ENCODE measurements at places on chromosomes 1 and 21.

DNA sequence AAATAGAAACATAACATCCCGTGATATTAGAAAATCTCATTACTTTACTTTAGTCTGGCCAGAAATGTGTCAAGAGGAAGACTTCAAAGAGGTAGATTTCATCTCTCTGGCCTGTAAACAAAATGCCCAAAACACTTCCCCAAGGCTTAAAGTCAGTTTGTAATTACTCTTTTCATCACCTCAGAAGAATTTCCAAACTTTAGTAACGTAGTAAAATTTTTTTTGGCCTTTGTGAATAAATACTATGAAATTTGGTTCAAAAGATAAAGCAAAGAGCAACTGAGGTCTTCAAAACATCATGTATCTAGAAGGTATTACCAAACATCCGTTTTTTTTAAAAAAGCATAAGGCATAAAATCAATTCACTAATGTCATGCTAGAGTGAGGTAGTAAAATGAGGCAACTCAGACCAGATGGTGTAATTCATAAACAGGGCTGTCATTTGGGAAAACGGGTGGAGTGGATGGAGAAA, 51.4 kb downstream of the LEPR start:
- DNase-seq, result no peak

GRCh38 chr1:84424513-84425149, 26.3 kb downstream of the DNASE2B start:
- no peak for DNase-seq

- DNase-seq, result no peak
Measured at GRCh38 chr1:34867415-34867814, 7.9 kb upstream of the SMIM12 start.

DNA sequence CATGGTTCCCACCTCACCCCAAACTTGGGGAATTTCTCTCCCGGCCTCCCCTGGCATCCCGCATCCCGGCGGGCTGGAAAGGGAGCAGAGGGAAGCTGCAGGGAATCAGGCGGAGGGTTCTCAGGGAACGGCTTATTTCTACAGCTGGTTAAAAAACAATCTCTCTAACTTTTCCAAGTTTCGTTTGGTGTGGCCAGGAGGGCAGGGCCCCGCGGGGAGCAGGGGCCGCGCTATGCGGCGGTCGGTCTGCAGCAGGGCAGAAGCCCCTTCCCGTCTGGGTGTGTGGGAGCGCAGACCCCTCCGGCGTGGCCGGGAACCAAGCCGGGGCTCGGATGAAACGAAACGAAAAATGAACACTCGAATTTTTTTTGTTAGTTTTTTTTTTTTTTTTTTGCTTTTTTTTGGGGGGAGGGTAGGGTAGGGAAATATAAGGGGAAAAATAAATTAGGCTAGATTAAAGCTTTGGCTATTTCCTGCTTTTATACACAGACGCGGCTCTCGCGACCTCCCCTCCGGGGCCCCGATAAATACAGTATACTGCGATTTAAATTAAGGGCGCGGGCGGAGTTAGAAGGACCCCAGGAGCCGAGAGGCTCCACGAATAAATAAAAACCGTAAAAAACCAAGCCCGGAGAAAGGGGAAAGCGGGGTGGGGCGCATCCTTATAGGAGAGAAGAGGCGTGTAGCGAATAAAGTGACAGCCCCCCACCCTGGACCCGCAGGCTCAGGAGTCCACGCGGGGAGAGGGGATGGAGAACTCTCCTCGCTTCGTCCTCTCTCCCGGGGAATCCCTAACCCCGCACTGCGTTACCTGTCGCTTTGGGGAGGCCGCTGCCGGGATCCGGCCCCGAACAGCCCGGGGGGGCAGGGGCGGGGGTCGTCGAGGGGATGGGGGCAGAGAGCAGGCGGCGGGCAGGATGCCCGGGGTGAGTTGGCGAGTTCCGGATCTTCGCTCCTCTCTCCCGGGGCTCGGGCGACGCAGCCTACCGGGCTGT, 2.1 kb downstream of the POU3F1 start:
- no peak for DNase-seq

- DNase-seq, result no peak
Measured at GRCh38 chr1:107706182-107706581, 258.8 kb downstream of the VAV3 start.

- DNase-seq, result no peak
Measured at GRCh38 chr1:19309123-19309813, 2.7 kb downstream of the AKR7A2 start.

DNA sequence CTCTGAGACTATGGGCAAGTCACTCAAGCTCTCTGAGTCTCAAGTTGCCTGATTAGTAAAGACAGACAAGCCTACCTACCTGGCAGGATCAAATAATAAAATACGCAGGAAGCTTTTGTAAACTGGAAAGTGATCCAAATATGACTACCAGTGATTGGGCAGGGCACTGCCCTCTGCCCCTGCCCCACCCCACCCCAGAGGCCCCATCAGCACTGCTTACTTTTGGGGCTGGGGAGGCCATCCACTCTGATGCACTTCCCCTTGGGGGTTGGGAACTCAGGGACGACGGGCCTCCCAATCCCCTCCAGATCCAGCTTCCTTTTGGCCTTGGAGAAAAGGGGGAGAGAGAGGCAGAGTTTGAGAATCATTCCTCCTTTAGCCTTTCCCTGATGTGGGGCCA, 6.9 kb downstream of the E2F2 start:
- DNase-seq, result no peak

DNA sequence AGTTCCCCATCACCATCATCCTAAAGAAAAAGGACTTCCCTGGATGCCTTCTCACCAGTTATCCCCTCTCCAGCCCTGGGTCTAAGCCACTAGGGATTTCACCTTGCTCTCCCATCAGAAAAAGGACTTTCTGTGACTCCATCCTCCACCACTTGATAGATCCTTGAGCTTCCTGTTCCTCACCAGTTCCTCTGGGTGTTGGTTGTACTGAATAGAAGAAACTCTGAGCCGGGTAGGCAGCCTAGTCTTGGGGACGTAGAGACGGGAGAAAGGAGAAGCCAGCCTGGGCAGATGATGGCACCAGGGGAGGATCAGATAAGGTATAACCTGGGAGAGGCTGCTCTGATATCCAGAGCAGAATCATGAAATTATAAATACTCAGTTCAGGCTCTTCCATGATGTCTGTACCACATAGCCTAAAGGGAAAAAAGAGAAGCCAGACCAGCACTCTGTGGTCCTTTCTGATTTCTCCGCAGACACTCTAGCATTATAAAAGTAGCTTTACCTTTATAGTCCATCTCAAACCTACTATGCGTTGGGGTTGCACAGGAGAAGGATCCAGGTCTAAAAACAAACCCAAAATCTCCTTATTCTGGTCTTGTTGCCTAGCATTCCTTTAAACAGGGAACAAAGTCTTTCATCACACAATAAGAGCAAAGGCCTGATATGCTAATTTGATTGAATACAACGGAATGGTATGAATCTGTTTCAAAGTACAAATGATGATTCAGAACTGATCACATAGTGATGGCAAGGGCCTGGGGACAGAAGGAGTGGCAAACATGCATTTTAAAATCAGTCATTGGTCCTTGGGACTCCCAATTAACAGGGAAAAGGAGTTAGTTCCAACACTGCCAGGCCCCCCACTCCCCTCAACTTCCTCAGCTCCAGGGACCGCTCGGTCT, 1.2 kb upstream of the CD34 start:
- DNase-seq, result no peak

DNA sequence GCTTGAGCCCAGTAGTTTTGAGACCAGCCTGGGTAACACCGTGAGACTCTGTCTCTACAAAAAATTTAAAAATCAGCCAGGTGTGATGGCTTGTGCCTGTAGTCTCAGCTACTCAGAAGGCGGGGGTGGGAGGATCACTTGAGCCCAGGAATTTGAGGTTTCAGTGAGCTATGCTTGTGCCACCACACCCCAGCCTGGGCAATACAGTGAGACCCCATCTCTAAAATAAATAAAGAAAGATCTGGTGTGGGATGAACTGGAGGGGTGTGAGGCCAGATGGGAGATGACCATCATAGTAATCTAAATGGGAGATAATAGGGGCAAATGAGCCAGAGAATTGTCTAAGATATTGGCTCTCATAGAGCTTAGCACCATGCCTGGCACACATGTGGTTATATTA, 60.1 kb upstream of the TRABD2B start:
- DNase-seq, result no peak

DNA sequence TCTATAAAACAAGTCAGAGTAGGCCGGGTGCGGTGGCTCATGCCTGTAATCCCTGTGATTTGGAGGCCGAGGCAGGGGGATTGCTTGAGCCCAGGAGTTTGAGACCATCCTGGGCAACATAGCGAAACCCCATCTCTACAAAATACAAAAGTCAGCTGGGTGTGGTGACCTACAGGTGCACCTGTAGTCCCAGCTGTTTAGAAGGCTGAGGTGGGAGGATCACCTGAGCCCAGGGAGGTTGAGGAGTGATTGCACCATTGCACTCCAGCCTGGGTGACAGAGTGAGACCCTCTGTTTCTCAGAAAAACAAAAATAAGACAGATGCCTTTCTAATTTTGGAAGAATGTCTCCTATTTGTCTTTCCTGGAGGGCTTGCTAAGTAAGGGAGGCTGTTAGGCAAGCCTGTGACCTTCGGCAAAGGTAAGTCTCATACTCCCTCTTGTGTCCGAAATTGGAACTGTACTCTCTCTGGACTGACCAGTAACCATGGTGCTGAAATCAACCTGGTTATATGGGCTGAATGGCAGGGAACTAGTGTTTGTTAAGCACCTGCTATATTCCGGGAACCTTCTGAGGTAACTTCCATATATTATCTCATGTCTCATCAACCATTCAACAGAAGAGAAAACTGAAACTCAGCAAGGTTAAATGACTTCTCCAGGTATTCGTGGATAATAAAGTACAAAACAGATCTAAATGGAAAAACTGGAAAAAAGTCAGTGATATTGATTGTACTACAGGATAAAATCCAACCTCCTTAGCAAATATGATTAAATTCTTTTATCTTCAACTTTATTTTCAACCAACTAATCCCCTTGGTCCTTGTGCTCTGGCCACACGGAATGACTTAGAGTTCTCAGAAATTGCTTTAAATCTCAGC, 11.8 kb upstream of the RAB3B start:
- peak; percentile 87 for DNase-seq

GRCh38 chr1:118304722-118305359, 119.8 kb upstream of the SPAG17 start:
- peak; percentile 22 for DNase-seq

DNA sequence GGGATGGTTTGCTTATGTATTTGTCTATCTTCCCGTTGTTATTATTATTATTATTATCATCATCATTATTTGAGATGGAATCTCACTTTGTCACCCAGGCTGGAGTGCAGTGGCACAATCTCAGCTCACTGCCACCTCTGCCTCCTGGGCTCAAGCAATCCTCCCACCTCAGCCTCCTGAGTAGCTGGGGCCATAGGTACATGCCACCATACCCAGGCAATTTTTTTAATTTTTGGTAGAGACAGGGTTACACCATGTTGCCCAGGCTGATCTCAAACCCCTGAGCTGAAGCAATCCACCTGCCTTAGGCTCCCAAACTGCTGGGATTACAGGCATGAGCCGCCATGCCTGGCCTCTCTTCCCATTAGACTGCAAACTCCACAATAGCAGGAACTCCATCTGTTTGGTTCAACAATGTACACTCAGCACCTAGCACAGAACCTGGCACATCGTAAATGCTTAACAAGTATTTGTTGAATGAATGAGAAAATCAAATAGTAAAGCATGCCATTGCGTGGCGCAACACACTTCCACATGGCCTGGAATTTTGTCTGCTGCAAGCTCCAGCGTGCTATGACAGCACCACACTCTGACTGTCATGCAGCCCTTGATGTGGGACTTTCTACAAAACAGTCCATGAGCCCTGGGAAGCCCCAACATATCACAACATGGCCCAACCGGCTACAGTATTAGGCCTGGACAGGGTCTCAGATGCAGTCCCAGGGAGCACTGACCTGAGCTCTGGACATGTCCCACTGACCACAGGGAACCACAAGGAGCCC, 3.8 kb upstream of the TINAGL1 start:
- DNase-seq, result no peak

DNA sequence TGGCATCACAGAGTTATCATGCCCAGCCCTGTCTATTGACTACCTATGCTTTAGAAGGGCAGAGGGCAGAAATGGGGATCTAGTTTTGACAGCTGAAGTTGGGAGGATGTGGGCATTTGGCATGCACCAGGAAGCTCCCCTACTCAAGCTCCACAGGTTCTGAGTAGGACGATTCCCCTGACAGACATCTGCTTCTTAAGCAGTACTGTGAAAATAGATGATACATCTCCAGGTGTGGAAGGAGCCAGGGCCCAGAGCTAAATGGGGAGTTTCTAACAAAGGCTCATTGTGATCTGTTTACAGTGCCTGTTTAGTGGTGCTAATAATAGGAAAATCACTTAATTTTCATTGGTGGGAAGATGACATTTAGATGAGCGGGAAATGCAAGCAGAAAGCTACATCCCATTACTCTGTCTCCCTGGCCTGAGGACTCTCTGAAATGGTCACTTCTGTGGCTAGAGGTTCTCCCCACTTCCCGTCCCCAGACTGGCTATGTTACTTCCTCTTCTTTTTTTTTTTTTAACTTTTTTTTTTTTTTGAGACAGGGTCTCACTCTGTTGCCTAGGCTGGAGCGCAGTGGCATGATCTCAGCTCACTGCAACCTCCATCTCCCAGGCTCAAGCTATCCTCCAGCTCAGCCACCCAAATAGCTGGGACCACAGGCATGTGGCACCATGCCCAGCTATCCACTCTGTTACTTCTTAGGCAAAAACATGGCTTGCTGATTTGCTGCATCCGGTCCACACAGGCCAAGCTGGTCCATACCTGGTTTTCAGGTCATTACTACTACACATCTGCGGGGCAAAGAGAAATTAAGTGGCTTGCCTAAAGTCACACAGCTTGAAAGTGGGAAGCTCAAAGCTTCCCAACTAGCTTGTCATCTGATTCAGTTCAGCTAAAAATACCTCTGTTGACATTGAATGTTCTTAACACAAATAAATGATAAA, 23.2 kb upstream of the CNIH3 start:
- no peak for DNase-seq

GRCh38 chr21:28261298-28261697, 731.4 kb downstream of the LTN1 start:
- DNase-seq, result no peak

GRCh38 chr1:170063109-170063826, 11.2 kb downstream of the KIFAP3 start:
- DNase-seq, result no peak

DNA sequence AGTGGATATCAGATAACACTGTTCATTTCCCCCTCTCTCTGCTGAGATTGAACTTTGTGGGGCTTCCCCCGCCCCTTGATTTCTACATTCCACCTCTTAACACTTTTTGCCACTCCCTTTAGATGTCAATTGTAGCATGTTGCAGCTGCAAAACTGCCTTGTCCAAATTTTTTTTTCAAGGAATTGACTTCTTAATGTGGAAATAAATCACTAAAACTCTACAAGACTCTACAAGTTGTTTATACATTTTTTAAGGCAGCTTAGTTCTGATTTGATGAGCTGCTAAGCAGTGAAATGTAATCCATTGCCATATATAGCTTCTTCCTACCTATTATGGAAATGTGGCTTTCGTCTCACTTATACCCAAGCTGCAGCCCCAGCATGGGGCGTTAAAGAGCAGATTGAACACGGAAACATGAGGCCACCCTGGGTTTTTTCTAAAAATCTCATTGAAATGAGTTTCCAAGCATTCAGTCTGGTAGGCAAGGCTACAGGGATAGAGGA, 132.2 kb downstream of the SYT2 start:
- DNase-seq, result no peak

GRCh38 chr1:113565621-113566020, 175.3 kb downstream of the MAGI3 start:
- no peak for DNase-seq

GRCh38 chr1:219202567-219202966, 28.9 kb downstream of the LYPLAL1 start:
- DNase-seq, result no peak
